Activated T-helper 1 cell treated with Interleukin-2 at 50 U/mL for 16 hours (primary cell): ENCODE measurements at places on chromosomes 5 and 9.

DNA sequence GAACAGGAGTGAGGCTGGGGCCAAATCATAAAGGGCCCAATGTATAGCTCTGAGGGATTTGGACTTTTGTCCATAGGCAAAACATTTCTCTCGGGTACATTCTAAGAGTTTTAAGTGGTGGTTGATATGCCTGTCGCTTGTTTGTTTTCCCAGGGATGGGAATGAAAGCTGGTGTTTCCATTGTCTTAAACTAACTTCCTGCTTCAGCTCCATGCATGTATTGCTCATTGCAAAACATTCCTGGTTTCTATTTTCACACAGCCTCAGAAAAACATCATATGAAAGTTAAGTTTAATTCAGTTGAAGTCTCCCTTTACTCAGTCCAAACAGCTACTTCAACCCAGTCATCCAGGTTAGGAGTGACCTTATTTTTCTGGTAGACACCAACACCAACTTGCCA lies 235.0 kb downstream of the ACTL7B start:
- no peak for DNase-seq

GRCh38 chr5:43561356-43561755 lies 4.5 kb upstream of the PAIP1 start:
- DNase-seq: no peak

GRCh38 chr5:132761321-132762240 lies 14.4 kb downstream of the CCNI2 start:
- no peak for DNase-seq

GRCh38 chr5:67842806-67843205 lies 372.8 kb upstream of the PIK3R1 start:
- no peak for DNase-seq

DNA sequence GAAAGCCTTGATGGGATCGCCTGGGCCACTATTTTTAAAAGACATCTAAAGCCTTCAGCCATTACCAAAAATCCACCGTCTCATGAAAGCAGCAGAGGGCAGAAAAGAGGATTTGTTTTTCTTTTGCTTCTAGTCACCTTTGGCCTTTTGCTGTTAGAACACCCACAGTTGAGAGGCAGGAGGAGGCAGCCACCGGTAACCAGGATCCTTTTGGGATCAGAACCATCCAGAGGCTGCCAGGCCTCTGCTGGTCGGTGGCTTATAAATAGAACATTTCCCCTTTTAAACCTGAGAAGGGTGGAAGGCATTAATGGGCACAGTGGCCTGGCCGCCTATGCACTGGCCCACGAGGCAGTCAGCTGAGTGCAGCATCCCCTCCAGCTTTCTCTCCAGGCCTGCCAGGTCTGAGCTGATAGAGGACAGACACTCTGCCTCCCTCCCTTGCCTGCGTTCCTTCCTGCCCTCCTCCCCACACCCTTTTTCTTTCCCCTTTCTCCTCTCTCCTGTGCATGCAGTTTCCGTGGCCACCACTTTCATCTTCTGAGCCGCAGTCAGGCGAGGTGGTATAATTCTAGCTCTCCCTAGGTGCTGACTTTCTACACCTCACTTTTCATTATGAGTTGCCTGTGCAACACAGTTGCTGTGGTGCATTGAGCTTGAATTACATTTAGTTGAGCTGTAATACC lies 253.4 kb downstream of the ARHGAP26 start:
- DNase-seq: no peak

DNA sequence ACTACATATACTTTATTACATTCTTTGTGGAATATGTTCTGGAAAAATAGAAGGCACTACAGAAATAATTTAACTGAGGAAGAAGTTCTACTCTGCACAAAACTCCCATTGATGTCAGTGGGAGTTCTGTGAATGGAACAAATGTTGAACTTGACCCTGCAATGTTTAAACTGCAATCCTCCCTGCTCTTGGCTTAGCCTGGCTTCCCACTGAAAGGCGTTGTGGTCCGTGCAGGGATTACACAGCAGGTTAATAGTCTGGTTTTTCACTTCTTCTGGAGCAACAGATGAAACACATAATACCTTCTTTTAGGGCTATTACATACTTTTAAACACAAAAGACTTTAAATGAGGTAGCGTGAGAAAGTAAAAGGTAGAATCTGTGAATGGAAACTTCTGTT lies 12.9 kb upstream of the ERBIN start:
- no peak for DNase-seq

- DNase-seq: no peak
These were observed 82.2 kb downstream of the SMIM23 start for GRCh38 chr5:171867786-171868185.

DNA sequence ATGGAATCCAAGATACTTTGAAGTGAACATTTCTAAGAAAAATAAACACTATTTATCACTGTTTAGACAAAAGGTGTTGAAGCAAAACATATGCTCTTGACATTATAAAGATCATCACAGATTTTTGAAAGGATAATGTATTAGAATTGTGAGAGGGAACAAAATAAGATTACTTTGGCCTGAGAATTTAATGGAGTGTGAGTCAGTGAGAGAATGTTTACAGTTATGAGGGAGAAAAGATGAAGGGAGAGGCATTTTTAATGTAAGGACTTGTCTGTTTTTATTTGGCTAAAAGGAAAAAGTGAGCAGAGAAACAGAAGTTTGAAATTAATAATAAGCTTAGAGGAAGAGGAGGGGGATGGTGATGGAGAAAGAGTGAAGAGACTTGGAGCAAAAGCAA lies 1010.1 kb downstream of the EFNA5 start:
- no peak for DNase-seq

DNA sequence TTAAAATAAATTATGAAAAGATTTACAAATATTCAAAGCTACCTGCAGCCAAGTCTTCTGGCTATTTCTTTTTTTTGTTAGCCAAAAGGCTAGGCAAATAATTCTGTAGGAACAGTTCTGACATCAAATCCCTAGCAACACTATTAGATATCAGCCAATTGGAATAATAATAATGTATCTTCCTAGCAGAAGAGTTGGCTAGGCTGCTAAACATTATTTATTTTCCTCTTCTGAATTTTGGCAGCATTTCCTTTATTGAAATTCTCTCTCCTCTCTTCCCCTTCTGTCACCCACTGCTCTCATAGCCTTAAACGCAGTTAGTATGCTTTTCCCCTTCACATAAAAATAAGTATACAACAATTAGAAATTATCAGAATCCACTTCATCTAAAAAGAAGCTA lies 42.6 kb downstream of the ZDHHC21 start:
- DNase-seq: no peak

DNA sequence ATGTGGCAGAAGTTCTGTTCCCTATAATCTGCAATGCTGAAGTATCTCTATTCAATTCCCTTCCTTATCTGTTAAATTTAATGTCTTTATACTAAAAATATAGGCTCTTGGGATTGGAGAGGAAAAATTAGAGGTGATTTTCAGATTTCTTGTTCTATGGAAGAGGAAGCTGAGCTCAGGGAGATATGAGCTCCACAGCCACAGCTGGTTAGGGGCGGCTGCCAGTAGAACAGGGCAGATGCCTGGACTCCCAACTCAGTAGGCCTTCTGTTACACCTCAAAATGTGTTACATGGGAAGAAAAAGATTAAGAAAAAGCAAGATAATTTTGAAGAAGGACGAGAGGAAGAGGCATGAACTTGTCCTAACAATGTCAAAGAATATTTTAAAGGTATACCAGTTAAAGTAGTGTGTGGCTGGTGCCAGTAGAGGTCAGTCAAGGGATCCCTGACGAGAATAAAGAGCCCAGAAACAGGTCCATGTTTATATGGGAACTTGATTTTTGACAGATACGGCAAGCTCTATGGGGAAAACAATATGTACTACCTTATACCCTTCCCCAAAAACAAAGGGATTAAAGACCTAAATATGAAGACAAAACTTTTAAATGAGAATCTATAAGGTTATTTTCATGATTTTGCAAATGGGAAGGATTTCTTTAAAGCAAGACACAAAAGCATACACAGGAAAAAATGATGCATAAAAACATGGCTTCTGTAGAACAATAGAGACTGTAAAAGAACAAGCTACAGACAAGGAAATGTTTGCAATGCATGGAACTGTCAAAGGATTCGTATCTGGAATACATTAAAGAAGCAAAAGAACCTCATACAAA lies 28.7 kb downstream of the DNAJC21 start:
- DNase-seq: no peak

DNA sequence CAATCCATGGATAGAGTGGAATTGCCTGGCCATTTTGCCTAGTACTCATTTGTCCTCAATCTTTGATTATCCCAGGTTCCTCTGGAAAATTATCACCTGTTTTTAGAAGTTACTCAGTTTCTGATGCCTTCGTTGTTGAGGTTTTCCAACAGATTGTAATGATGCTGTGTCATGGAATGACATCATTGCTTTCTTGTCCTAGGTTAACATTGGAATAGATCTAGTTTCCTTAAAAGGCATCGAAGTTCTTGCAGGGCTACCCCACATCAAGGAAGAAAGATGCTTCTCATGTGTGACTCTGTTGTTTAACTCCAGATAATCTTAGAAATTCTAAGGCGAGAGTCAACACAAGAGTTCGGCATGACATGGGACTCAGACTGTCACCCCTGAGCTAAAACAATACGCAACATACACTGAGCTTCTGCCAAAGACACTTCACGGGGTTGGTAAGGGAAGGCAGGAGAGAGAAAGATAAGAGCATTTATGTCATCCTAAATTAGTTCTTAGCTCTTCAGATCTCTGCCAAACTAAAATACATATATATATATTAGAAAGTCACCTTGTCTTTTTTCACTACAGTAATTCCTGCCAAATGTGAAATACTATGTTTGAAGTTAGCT lies 293.2 kb upstream of the WWC1 start:
- DNase-seq: no peak

DNA sequence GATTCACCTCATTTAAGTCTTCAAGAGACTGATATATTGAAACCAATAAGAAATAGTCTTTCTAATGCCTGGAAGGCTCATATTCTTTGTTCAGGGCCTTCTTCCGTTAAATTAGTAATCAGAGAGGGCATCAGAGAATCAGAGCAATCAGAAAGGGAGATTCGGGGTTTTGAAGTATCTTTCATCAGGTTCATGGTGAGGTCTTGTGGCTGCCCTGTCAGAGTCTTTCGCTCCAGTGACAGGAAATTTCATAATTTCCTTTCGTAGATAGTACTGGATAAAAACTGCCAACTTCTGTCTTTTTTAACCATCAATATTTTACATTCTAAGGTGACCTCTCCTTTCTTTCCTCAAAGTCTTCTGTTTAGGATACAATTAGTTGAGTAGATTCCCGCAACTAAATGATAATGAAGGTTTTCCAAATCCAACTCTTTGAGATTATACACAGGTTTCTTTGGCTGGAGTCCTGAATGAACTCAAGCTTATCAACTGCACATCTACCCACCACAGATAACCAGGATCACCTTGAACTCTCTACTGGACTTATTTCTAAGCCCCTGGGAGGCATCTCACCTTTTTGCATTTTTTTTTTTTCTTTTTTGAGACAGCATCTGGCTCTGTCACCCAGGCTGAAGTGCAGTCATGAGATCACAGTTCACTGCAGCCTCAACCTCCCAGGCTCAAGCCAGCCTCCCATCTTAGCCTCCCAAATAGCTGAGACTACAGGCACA lies 5.5 kb downstream of the IL31RA start:
- no peak for DNase-seq

- DNase-seq: no peak
These were observed 77.7 kb upstream of the ADAMTSL1 start for GRCh38 chr9:18396102-18396728.

GRCh38 chr9:84492366-84493159 lies 152.0 kb upstream of the SLC28A3 start:
- no peak for DNase-seq

- DNase-seq: no peak
These were observed 51.7 kb downstream of the ARHGAP26 start for GRCh38 chr5:142821733-142822487.

DNA sequence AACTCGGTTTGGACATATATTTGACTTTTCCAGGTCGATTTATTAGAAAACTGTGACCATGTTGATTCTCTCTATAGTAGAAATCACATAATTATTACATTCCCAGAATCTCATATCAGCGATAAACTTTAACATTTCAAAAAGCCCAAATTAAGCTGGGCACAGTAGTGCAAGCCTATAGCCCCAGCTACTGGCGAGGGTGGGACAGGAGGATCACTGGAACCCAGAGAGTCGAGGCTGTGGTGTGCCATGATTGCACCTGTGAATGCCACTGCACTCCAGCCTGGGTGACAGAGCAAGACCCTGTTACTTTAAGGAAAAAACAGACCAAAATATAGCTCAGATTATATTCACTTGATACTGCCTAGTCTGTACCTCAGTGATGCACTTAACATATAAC lies 128.9 kb downstream of the CPLANE1 start:
- no peak for DNase-seq

DNA sequence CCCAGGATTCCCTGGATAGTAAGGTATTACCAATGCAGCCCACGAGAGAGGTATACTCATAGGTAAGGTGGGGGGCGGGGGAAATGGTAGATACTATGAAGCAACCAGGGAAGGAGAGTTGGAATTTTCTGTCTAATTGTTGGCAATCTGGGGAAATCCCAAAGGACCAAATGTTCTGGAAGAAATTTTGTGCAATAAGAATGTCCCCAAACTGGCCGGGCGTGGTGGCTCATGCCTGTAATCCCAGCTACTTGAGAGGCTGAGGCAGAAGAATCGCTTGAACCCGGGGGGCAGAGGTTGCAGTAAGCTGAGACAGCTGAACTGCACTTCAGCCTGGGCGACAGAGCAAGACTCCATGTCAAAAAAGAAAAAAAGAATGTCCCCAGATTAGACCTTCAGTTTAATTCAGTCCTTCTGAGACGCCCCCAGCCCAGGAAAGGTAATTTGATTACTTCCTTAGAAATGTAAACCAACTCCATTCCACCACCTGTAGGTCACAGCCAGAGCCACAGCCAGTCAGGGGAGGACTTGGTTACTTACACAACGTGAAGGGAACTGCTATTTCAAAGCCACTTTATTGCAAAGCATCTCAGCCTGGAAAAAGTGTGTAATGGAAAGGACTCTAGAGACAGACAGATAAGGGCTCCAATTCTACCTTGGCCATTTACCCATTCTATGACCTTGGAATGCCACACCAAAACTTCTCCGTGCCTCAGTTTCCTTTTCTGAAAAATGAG lies 50.0 kb upstream of the KLF4 start:
- DNase-seq: no peak

DNA sequence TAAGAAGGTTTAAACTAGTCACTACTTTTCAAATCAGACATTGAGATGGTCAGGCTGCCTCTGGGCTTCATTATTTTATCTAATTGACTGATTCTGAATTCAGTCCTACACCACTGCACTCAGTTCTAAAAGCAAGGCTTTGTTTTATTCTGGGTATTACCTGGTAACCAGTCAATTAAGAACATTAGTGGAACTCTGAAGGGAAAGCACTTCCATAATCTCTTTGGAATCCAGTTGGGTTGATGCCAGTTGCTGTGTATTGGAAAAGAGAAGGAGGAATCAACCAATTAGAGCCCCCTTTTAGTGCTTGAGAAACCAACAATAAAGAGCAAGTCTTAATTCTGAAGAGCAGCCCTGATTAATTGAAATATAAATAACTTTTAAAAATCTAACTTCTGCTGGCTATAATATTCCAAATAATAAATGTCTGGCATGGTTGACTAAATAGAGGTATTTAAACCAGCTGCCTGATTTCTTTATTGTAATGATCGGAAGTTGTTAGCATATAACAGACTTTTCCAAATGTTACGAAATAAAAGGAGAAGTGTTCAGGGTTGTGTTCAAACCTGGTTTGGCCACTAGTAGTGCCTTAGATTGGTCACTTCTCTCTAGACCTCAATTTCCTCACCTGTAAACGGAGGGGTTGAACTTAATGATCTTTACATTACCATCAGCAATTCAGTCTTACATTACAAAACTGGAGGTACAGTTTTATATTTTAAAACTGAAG lies 32.0 kb downstream of the CPEB4 start:
- DNase-seq: no peak

GRCh38 chr5:58021466-58021865 lies 438.4 kb downstream of the PLK2 start:
- no peak for DNase-seq
